Common myeloid progenitor, CD34-positive (primary cell): ENCODE measurements at places on chromosomes 6 and 20.
A peak's percentile ranks its signal among the peaks of the same experiment; 100 is the strongest.

- DNase-seq = no peak
Measured at GRCh38 chr6:125546841-125547251, 202.6 kb upstream of the HEY2 start.

DNA sequence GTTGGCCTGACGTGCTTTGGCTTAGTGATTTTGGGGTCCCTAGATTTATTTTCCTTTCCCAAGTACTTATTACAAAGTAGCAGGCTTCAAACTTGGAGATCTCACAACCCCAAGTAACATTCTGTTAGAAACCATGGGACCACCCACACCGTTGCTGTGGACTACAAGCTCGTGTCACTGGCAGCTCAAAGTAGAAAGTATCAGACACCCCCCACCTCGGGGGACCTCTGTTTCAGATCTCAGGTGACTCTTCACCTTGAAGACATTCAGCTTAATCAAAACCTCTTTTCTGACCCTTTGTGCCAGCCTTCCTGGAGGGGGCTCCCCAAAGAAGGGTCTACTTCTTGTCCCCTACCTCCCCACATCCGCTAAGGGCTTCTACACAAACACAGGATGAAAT, 15.7 kb upstream of the MYT1 start:
- DNase-seq = no peak

- no peak for DNase-seq
Measured at GRCh38 chr20:40073535-40074111, 615.4 kb downstream of the MAFB start.

GRCh38 chr20:25195962-25196785, 662 bp downstream of the ENTPD6 start:
- peak; percentile 41 for DNase-seq

DNA sequence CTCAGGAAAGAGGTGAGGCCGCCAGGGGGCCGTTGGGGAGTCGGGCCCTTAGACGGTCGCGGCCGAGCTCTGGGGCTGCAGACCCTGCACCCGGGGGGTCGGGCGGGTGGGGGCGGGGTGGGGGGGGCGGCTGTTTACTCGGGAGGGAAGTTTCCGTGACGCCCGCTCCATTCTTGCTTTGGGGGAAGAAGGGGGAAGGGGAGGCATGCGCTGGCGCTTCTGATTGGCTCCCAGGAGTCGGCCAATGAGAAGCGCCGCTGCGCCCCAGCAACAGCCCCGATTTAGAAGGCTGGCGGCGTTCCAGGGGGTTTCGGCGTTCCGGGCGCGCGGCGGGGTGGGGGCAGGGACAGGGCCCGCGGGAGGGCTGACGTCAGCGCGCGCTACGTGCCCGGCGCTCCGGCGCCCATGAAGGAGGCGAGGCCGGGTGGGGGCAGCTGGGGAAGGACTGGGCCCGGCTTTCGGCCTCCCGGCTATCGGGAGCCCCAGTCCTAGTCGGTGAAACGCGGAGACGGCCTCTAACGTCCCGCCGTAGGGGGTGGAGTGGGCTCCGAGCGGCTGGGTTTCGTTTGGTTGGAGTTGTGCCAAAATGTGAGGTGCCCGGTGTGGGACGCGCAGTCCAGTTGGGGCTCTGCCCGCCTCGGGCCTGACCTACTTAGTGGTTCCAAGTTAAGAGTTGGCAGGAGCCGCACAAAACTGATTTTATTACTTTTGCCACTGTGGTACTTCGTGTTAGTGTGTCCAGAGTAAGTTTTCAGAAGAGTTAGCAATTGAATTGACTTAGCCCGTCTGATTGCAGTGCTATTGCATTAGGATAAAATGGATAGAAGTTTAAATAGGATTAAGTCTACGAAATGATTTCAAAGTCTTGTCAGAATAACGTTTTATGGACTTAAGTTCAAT, 1.1 kb downstream of the PNRC1 start:
- DNase-seq = peak; percentile 99

GRCh38 chr20:39670988-39671387, 708.8 kb downstream of the DHX35 start:
- no peak for DNase-seq

DNA sequence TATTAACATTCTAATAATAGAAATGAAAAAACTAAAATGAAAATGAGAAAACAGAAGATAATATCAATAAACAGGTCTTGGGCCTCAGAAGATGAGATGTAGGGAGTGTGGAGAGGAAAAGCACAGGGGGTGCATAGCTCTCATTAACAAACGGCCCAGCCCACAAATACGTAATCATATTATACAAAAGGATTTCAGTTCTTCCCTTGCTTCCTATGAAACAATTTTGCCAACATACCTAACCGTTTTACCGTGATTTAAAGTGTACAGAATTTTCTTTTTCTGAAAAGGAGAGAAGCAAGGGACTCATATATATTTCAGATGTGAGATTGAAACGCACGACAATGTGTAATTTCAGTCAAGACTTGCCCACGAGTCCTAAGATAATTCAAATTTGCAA, 136.0 kb downstream of the HFE start:
- DNase-seq = peak; percentile 42

DNA sequence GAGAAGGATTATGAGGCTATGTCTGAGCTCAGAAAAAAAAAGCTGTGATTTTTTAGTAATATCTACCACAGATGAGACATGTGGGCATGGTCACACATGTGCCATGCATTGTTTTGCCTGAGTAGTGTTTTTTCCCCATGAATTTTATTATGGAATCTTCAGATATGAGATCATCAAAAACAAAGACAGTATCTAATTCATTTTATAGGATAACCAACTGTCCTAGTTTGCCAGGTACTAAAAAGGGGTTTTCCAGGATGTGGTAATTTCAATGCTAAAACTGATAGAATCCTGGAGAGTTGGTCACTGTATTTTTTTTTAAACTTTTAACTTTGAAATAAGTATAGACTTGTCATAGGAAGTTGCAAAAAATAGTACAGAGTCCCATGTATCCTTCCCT, 127.4 kb upstream of the MAP3K7 start:
- DNase-seq = no peak

DNA sequence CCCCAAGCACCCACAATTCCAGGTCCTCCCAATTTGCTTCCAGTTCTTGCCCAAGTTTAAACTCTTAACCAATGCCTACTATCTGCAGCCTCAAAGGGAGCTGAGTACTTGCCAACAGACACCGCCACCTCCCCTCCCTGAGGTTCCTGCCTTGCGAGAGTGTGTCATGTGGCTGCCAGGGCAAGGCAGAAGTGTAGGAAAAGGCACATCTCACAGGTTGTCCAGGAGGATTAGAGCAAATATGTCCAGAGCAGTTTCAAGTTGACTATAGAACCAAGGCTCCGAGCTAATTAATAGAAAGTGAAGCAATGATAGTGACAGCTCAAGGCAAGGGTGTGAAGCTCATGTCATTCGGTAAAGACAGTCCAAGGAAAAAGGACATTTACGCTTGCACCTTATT, 127.8 kb downstream of the ATXN1 start:
- DNase-seq = no peak

DNA sequence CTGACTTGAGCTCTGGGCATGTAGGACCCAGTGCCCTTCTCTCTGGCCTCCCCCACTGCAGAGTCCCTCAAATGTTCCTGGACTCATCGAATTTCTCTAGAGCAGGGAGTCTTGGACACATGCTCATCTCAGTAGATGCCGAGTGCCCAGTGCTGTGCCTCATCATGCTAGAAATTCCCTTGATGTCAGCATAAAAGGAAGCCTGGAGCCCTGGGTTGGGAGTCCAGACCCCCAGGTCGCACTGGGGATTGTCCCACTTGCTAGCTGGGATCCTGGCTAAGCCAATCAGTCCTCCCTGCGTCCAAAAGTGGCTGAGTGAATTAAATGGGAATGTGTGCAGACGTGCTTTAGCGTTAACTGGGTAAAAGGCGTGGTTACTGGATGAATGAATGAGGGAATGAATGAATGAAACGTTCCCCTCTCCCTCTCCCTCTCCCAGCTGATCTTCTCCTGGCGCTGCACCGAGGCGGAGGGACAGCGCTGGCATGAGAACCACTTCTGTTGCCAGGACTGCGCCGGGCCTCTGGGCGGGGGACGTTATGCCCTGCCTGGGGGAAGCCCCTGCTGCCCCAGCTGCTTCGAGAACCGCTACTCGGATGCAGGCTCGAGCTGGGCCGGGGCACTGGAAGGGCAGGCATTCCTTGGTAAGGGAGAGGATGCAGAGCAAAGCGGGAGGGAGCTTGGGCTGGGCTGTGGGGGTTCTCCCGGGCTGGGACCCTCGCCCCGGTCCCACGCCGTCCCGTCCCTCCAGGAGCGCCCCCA, 1.6 kb upstream of the TOMM6 start:
- no peak for DNase-seq

DNA sequence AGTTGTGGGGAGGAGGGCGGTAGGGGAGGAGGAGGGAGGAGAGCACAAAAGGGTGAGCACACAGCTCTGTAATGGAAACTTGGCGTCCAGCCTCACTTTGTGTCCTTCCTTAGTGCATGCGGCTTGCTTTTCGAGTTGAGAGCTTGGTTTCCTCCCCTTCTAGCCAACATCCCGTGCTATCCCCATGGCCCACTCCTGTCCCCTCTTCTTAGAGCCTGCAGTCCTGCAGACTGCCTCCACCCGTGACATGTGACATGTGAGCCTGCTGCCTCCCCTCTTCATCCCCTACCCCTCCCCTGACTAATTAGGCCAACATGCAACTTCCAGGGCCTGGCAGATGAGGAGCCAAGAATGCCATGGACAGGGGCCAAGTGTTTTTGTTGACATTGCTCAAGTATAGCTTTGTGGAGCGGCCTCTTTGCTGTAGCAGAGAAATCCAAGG, 63.2 kb downstream of the SLC24A3 start:
- DNase-seq = no peak

GRCh38 chr6:20309186-20309585, 92.5 kb upstream of the E2F3 start:
- no peak for DNase-seq

DNA sequence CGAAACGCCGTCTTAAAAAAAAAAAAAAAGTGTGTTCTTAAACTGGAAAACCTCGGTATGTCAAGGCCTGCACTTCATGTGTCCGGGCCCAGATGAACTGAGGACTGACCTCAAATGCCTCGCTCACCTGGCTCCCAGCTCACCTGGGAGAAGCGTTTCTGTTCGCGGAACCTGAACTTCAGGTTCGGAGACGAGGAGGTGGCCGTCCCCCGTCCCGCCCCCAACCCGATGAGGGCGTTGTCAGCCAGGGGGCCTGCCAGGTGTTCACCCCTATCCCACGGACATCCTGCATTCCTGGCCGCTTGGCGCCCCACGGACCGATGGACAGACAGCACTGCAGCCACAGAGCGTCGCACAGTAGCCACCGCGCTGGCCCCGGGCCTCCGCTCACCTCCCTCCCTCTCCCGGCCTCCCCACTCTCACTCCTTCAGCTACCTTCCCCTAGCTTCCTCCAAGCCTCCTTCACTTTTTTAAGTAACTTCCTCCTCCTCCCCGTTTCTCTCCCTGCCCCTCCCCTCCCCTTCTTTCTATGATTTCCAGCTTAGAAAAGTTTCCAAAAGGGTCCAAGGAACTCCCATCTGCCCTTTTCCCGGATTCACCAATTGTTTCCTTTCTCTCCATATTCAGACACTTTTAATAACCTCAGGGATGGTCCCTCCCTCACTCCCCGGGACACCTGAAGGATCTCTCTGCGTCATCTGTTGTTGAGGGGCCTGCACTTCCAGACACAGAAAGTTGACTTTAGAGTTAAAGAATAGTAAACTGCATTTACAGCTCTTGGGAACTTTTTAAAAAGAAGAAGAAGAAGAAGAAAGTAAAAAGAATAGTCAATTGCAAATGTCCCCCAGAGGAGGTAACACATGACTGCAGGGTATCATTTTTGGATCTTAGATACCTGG, 22.7 kb upstream of the MCM3 start:
- no peak for DNase-seq

DNA sequence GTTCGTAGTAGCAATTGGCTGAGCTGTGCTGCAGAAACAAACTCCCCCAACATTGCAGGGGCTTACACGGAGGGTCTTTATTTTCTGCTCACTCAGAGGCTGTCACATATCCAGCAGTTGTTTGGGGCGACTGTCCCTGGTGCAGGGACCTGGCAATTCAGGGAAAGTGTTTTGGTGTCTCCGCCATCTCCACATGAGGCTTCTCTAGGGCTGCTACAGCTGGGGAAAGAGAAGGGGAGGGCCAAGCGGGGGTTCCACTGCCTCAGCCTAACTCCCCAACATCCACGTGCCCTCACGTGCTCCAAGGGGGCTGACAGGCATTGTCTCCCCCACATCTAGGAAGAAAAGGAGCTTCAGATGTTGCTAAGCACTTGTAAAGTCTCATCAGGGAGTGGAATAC, 61.3 kb upstream of the NXT1 start:
- no peak for DNase-seq

DNA sequence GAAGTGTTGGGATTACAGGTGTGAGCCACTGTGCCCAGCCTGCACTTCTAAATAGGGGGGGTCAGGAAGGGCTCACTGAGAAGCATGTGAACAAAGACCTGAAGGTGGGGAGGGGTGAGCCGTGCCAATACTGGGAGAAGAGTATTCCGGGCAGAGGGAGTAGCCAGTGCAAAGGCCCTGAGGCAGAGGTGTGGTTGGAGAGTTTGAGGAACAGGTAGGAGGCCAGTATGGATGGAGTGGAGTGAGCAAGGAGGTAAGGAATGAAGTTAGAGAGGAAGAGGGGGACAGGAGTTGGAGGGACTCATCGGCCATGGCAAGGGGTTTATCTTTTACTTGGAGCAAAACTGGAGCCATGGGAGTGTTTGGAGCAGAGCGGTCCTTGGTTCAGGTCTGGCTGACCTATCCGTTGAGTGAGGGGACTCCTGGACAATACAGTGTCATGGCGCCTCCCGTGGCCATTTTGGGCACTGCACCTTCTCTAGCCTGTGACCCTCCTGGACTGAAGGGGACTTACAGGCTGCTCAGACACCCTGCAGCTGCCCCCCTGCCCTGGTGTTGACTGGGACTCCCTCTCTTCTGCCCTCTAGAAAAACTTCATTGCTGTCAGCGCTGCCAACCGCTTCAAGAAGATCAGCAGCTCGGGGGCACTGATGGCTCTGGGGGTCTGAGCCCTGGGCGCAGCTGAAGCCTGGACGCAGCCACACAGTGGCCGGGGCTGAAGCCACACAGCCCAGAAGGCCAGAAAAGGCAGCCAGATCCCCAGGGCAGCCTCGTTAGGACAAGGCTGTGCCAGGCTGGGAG, 12.1 kb downstream of the FOXS1 start:
- DNase-seq = peak; percentile 68

DNA sequence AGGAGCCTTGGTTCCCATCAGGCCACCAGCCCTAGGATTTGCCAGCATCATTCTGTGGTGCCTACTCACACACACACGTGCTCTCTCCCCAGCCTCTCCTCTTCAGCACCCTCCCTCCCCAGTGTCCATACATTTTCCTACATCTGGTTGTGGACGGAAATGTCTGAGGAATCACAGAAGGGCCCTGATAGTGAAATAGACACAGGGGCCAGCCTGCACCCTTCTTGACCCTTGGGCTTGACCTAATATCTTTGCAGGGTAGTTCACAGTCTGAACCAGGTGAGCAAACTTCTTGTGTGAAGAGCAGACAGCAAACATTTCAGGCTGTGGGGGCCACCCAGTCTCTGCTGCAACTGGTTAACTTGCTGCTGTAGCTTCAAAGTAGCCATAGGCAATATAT, 108.5 kb upstream of the NXT1 start:
- DNase-seq = no peak

- DNase-seq = peak; percentile 93
Measured at GRCh38 chr20:37265152-37265551, 3.5 kb upstream of the GHRH start.
